ENCODE measurements at places on chromosomes 5 and 9.

DNA sequence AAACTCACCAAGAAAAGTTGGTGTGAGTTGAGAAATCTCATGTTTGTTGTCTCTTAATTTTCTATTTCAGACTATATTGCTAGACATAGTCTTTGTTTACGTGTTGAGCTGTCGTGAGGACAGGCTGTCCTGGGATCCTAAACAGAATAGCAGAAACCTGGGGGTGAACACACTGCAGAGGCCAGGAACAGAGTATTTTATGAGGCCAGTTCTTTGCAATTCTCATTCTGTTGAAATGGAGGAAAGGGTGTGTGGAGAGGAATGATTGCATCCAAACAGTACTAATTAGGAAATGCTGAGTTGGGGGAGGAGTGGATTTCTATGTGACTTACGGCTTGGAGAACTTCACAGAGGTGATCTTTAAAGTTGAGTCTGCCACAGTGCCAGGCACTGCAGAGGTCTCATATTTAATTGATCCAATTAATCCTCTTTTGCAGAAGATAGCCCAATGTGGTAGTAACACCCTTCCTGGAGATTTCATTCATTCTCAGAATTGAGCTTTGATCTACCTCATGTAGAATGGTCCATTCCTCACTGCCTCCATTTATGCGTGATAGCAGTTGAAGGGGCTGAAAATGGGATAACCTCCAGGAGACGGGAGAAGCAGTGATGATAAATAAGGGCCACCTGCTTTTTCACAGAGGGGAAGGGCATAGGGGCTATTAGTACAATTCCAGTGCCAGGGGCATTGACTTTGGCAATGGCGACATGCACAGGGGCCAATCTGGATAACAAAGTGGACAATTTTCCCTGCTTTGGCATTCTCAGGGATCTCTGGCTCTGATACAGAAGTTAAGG, 84.7 kb upstream of the TNFAIP8 start:
- no peak for DNase-seq

GRCh38 chr5:85488295-85488694, 1103.6 kb upstream of the EDIL3 start:
- no peak for DNase-seq

DNA sequence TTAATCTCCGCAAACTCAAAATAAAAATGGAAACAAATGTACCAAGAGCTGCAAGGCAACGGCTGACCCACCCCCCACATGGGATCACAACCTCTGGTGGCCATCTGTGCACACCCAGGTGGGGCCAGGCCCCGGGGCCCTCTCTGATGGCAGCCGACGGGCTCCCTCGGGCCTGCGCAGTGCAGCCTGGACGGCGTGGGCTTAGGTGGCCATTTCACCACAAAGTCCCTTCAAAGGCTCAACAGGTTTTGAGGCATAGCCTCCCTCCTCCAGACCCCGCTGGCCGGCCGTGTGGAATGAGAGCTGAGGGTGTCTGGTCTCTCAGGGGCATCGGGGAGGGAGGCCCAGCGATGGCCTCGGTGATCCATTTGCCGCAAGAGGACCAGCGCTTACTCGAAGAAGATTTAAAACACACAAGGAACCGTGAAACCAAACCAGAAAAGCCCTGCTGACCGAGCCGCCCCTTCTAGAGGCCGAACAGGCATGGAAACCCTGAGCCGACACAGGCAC, 42.7 kb upstream of the CEP72 start:
- DNase-seq, result no peak

GRCh38 chr9:38027714-38028113, 41.3 kb downstream of the SHB start:
- no peak for DNase-seq

- DNase-seq, result no peak
Measured at GRCh38 chr5:72107131-72107900, at the start of gene MAP1B. Gene MAP1B (plus strand): TSS chr5:72107475. CDS start chr5:72107532, 57 bp downstream.

DNA sequence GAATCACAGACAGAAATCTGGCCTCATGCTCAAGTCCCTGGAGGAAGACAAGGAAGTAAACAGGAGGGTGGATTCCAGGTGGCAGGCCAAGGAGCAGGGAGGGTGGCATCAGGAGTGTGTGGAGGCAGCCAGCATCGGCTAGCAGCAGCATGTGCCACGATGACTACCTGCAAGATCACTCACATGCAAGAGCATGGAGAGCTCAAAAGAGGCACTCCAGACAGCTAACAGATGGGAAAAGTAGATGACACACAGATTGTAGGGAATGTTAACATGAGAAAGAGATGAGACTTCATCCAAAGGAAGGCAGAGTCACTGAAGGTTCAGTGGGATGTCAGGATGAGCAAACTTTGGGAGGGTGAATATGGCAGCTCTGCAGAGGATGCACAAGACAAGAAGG, 104.3 kb downstream of the SEMA5A start:
- no peak for DNase-seq

- no peak for DNase-seq
Measured at GRCh38 chr5:169494941-169495548, 88.5 kb upstream of the SPDL1 start.

- DNase-seq, result no peak
Measured at GRCh38 chr5:66469684-66470083, 126.5 kb upstream of the MAST4 start.

DNA sequence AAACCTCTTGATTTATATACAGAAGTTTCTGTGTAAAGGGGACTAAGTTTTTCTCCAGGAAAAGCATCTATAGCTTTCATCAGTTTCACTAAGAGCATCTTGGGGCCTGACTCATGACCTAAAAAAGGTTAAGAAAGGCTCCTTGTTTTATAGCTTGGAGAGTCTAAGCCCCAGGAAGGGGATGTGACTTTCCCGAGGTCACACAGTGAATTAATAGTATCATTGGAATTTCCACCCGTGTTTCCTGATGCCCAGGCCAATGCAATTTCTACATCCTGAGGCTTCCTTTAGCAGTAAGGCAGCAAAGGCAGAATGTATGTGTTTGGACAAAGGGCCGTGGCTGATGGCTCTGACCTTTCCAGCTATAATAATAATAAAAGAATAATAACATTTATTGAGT, 8.6 kb downstream of the MORN5 start:
- no peak for DNase-seq

DNA sequence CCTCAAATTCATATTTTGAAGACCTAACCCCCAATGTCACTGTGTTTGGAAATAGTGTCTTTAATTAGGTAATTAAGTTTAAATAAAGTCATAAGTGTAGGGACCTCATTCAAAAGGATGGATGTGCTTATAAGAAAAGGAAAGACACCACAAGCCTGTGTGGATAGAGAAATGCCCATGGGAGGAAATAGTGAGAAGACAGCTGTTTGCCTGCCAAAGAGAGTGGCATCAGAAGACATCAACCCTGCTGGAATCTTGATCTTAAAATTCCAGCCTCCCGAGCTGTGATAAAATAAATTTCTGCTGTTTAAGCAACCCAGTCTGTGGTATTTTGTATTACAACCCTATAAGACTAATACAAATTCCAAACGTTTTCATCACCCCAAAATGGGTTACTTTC, 1867.9 kb upstream of the NUDT12 start:
- no peak for DNase-seq

DNA sequence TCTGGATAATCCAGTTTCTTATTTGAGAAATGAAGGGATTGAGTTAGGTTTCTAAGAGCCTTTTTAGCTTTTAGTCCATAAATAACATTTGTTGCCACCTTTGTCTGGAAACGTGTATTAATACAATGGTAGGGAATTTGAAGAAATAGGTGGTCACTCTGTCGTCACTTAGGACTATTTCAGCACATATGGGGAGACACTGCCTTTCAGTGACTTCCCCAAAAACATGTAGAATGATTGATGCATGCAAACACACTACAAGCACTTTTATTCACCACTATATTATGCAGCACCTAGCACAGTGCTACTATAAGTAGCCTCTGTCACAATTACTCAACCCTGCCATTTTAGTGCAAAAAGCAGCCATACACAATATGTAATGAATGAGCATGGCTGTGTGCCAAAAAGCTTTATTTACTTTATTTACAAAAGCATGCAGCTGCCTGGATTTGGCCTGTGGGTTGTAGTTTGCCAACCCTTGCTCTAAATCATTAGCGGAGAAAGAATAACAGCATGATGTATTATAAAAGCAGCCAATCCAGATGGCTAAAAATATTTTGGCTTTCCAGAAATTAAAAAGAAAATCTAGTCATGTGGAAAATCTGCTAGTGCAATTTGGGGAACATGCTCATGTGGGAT, 154.2 kb upstream of the HMHB1 start:
- DNase-seq, result no peak

- no peak for DNase-seq
Measured at GRCh38 chr9:112325127-112325526, 8.3 kb downstream of the PTBP3 start.

GRCh38 chr5:6703806-6704205, 9.4 kb upstream of the TENT4A start:
- no peak for DNase-seq

- no peak for DNase-seq
Measured at GRCh38 chr9:88691811-88692210, 156.8 kb downstream of the NXNL2 start.

GRCh38 chr5:42912184-42912798, 100.6 kb upstream of the SELENOP start:
- DNase-seq, result peak; percentile 25

- DNase-seq, result no peak
Measured at GRCh38 chr5:134022333-134022732, 17.6 kb upstream of the VDAC1 start.

DNA sequence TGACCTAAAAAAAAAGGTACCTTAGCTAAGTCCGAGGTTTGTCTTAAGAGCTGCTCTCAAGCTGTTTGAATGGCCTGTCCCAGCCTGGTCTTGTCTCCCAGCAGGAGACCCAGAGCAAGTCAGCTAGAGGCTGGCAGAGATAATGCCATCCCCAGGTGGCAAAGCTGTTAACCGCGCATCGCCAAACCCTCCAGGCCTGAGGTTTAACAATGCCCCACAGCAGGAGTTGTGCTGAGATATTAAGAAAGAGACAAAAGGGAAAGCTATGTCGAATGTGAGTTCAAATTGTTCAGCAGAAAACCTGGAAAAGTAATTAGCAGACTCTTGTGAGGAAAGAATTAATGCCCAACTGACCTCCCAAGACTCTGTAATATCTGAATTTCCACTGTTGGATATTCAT, 187.1 kb downstream of the FSTL4 start:
- DNase-seq, result no peak

- DNase-seq, result no peak
Measured at GRCh38 chr5:116938488-116938887, 363.9 kb upstream of the SEMA6A start.

- DNase-seq, result no peak
Measured at GRCh38 chr9:120724757-120725400, 10.6 kb upstream of the MEGF9 start.

DNA sequence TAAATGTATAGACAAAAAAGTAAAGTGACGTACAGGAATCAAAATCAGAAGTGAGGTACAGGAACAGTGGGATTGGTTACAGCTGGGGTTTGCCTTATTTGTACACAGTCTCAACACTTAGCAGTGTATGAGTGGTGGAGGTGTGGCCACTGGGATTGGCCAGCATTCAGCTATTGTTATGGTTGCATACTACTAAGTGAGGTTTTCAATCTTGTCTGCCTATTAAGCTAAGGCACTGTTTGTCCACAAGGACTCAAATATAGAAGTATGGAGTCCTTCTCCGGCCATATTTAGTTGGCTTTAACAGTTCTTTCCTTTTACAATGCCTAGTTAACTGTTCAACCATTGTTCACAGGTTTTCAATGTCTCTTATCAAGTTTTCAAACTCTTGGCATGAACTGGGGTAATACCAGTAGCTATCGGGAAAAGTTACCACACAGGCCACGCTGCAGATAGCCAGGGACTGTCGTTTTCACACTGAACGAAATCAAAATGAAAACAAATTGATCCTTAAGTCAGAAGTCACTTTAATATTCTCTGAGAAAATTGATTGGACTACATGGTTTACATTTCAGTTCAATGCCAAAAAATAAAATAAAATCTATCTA, 176.0 kb upstream of the FREM1 start:
- DNase-seq, result no peak

DNA sequence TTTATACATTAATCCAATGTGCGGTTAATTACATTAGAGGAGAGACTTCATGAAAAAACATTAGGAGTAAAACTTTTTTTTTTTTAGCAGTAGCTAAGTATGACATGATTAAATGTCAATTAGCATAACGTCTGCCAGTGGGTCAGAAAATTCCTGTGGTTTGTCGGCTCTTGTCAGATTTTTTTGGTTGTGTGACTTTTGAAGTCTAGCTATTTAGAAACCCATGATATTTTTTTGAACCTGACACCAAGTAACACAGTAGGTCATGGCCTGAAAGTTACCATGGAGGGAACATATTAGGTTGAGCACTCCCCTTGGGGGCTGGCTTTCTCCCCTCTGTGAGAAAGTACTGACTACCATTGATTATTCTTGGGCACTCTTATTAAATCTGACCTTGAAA, 84.8 kb upstream of the ALDH1A1 start:
- DNase-seq, result no peak

GRCh38 chr9:106864373-106865143, 1.6 kb downstream of the ZNF462 start:
- DNase-seq, result no peak

GRCh38 chr5:142655339-142656267, 30.3 kb downstream of the FGF1 start:
- peak; percentile 50 for DNase-seq

GRCh38 chr5:108634617-108635288, 112.9 kb upstream of the FER start:
- DNase-seq, result no peak

- DNase-seq, result no peak
Measured at GRCh38 chr5:172365948-172366608, 82.5 kb upstream of the UBTD2 start.

- DNase-seq, result peak; percentile 43
Measured at GRCh38 chr5:132055808-132056609, 4.4 kb upstream of the IL3 start.

- DNase-seq, result no peak
Measured at GRCh38 chr5:158819840-158820620, 279.7 kb downstream of the EBF1 start.

DNA sequence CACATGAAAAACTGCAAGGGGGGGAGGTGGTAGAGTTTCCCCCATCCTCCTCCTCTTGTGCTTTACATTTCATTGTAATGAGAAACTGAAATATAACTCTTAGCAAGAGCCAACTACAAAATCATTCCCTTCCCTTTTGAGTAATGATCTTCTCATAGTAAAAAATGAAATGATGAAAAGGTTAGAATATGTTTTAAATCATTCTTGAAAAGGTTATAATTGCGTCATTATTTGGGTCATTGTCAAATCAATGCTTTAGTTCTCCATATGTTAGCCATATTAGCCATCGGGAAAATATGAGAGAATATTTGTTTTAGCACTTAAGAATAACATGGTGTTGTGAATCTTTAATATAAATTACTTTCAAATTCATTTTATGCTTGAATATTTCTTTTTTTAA, 1185.0 kb upstream of the CDH18 start:
- DNase-seq, result no peak

GRCh38 chr5:109784687-109785086, 95.0 kb downstream of the MAN2A1 start:
- DNase-seq, result no peak
